ENCODE measurements at places on chromosomes 2 and 18. TPM values are rescaled to one million over a fixed set of nuclear protein-coding genes. Genes with fewer than 3 reads are reported as not detected.

The CEP68 gene
- 11.2 TPM for total RNA-seq

The PIEZO2 gene
- total RNA-seq = 0.47 TPM

The SERPINB4 gene
- 0.08 TPM for total RNA-seq

The ASXL3 gene
- not detected for total RNA-seq

The PLA2R1 gene
- total RNA-seq = 1.9 TPM

The ZAP70 gene
- total RNA-seq = 0.27 TPM

The SMCHD1 gene
- 14.3 TPM for total RNA-seq

The MCM6 gene
- 44.9 TPM for total RNA-seq

The TCF23 gene
- total RNA-seq = not detected

The SPEG gene
- 10.4 TPM for total RNA-seq

The UNC80 gene
- not detected for total RNA-seq

The LINC00305 gene
- total RNA-seq = not detected

The SCYGR5 gene
- not detected for total RNA-seq

The TUBA3E gene
- total RNA-seq = 3.6 TPM

The PROM2 gene
- not detected for total RNA-seq

The RFX8 gene
- not detected for total RNA-seq

The SNED1 gene
- 0.54 TPM for total RNA-seq

The TRIM43 gene
- not detected for total RNA-seq

The TMEM169 gene
- 0.59 TPM for total RNA-seq

The RAB27B gene
- total RNA-seq = 10.5 TPM

The GFPT1 gene
- total RNA-seq = 25.3 TPM

The TMEFF2 gene
- total RNA-seq = 0.34 TPM

The EMX1 gene
- total RNA-seq = 0.08 TPM

Measured in A549 treated with Mapracorat at 1 μM for 4 hours (cell line).